ENCODE measurements at places on chromosomes 12 and 14. TPM values are rescaled to one million over a fixed set of nuclear protein-coding genes. Genes with fewer than 3 reads are reported as not detected.

DNA sequence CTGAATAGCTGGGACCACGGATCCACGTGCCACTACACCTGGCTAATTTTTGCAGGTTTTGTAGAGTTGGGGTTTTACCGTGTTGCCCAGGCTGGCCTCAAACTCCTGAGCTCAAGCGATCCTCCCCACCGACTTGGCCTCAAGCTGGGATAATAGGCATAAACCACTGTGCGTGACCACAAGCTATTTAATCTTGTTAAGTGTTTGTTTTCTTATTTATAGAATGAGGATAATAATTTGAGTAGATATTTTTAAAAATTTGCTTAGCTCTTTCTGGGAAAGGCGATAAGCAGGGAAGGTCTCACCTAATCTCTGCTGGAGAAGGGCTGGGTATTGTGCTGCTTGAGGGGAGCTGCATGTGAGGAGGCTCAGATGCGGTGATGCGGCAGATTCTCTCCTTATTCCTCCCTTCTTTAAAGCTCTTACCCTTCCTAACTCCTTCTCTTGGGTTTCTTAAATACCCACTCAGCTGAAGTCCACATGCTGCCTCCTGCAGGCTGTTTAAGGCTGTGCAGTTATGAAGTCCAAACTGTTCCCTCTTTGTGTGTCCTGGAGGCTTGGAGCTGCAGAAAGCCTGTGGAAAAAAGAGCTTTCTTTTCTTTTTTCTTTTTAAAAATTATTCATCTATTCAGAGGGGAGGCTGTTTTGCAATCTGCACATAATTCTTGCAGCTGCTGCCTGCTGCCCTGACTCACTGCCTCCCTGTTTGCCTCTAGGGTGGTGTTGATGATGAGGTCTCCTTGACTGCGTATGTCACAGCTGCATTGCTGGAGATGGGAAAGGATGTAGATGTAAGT is 37.9 kb downstream of the A2ML1 start:
- no peak for DNase-seq

DNA sequence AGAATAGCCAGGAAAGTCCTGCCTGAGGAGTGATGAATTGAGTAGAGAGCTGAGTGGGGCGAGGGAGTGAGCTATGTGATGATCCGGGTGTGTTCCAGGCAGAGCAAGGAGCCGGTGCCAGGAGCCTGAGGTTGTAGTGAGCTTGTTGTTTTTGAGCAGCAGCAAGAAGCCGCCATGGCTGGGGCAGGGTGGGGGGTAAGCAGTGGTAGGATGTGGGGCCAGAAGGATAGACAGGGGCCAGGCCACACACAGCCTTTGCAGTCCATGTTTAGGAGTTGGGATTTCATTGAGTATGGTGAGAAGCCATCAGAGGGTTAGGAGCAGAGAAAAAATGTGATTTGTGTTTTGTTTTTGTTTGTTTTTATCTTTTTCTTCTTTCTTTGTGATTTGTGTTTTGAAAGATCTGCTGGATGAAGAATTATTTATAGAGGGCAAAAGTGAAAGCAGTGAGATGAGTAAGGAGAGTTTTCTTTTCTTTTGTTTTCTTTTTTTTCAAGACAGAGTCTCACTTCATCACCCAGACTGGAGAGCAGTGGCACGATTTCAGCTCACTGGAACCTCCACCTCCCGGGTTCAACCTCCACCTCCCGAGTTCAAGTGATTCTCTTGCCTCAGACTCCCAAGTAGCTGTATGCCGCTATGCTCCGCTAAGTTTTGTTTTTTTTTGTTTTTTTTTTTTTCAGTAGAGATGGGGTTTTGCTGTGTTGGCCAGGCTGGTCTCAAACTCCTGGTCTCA is 92.3 kb upstream of the BCAT1 start:
- no peak for DNase-seq

GRCh38 chr12:131677699-131678098 is 33.2 kb upstream of the SFSWAP start:
- no peak for DNase-seq

RNF212B gene
- not detected for total RNA-seq

DNA sequence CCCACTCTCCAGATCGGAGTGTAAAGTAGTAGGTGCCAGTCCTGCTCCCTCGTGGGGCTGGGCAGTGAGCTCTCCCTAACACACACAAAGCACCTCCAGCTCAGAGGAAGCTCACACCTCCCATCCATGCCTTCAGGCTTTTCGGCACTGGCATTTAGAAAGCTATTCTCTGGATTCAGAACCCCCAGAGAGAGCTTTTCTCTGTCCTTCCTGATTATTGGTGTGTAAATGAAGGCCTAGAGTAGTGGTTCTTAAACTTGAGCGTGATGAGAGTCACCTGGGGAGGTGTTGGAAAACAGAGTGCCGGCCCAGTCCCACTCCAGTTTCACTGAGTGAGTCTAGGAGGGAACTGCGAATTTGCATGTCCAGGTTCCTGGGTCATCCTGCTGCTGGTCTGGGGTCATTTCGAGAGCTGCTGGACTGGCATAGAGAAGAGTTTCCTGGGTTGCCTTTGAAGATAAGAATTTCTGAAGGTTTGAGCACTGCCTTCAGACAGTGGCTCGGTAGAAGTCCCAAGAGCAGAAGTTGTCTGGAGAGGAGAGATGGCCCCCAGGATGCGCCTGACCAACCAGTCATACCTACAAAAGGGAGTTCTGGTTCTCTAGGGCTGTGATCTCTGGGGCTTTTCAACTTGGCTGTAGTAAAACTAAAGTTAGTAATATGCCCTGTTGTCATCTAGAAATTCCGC is 15.1 kb downstream of the CD9 start:
- DNase-seq = no peak

Measured in GM12878 (cell line).